ENCODE measurements at places on chromosomes 5 and 9. TPM values are rescaled to one million over a fixed set of nuclear protein-coding genes. Genes with fewer than 3 reads are reported as not detected.
A peak's percentile ranks its signal among the peaks of the same experiment; 100 is the strongest.

GRCh38 chr5:175288048-175288621 is 155.8 kb downstream of the DRD1 start:
- peak; percentile 2 for DNase-seq

DNA sequence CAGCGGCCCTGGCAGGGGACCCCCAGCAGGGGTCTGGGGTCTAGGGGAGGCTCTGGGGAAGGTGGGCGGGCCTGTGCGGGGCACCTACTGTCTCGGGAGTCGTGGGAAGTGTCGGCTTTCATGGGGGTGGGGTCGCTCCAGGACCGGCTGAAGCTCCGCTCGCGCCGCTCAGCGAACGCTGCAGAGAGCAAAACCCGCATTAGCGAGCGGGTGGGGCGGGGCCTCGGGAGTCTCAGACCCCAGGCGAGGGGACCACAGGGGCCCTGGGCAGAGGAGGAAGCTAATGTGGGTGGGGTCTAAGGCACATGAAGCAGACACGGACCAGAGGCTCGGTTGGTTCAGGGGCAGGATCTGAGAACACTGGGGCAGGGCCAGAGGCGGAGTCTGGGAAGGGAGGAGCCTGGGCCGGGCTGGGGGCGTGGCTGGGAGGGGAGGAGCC is 5.5 kb downstream of the NSMF start:
- DNase-seq = peak; percentile 76

DNA sequence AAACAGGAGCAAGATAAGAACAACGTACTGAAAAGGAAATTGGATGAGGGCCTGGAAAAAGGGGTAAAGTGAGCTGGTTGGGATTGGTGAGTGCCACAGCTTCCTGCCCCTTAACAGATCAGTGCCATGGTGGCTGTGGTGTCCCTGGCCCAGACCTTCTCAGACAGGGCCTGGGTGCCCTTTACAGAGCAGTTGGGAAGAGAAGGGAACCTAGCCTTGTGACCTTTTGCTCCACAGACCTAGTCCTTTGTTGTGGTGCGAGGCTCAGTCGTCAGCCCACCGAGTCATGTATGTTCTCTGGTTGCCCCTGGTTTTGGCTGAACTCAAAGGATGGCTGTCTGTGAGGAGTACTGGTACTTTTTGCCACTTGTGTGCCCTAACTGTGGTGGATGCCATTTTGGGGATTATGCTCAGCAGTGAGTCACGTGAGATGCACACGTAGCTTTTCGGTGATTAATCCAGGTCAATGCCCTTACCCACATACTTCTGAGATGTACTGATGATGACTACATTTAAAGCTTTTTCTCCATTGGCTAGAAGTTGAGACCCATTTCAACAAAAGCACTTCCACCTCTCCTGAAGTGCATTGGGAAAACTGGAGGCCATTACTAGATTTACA is 48.4 kb downstream of the EXOSC2 start:
- no peak for DNase-seq

- DNase-seq = no peak
Observed at GRCh38 chr5:109992264-109992915, 302.7 kb downstream of the MAN2A1 start.

The IL3 gene
- not detected for polyA plus RNA-seq

GRCh38 chr9:117008461-117008860 is 321.4 kb downstream of the TRIM32 start:
- DNase-seq = no peak
